ENCODE measurements at places on chromosomes 3 and 15.

- DNase-seq: no peak
Observed at GRCh38 chr3:181782306-181782954, 70.7 kb downstream of the SOX2 start.

DNA sequence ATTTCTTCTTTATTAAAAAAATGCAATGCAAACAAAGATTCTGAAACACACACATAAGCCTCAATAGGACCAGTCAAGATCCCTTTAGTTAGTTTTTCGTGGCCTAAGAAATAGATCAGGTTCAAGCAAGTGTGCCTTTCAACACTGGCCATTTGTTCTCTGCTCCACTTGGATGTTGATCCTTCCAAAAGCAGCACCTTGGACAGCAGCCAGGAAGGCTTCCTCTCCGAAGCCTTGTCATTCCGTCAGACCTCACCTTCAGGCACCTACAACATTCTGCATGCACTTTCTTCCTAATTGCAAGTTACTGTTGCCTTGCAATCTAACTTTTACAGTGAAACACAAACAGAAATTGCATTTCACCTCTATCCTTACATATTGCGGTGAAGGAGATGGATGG, 155.9 kb upstream of the FEZF2 start:
- DNase-seq: no peak

- DNase-seq: no peak
Observed at GRCh38 chr15:36313021-36313420, 266.4 kb upstream of the CDIN1 start.

DNA sequence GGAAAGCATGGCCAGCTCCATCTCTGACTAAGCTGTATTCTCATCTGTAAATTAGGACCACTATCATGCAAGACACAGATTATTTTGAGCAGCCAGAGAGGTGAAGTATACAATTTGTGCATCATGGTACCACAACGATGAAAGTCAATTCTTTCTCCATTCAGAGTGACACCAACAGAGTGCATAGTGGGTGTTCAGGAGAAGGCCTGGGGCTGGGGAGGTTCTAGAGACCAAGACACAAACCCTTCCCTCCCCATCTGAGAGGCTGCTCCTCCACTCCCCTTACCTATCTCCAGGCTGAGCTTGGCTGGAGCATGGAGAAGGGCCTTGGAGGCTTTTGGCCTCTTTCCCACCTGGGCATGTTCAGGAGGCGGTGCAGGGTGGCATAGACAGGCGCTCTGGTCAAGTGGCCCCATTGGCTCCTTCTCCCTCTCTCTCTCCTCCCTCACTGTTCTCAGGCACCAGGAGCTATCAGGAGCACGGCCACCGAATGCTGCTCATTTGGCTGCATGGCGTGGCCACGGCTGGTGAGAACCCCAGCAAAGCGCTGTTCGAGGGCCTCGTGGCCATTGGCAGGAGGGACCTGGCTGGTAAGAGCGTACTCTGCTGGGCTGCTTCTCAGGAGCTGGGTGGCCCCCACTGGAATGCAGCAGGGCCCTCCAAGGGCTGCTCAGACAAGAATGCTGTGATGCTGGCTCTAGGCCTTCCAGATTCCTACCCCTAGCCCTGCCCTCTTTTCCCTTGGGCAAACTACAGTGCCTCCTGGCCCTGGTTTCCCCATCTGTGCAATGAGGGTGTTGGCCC, 37.9 kb downstream of the ANKDD1A start:
- DNase-seq: no peak

GRCh38 chr3:66722675-66723074, 221.9 kb upstream of the LRIG1 start:
- DNase-seq: no peak

- no peak for DNase-seq
Observed at GRCh38 chr15:63411866-63412265, 30.2 kb upstream of the CA12 start.

- DNase-seq: no peak
Observed at GRCh38 chr3:182895513-182896112, 84.7 kb downstream of the DCUN1D1 start.

DNA sequence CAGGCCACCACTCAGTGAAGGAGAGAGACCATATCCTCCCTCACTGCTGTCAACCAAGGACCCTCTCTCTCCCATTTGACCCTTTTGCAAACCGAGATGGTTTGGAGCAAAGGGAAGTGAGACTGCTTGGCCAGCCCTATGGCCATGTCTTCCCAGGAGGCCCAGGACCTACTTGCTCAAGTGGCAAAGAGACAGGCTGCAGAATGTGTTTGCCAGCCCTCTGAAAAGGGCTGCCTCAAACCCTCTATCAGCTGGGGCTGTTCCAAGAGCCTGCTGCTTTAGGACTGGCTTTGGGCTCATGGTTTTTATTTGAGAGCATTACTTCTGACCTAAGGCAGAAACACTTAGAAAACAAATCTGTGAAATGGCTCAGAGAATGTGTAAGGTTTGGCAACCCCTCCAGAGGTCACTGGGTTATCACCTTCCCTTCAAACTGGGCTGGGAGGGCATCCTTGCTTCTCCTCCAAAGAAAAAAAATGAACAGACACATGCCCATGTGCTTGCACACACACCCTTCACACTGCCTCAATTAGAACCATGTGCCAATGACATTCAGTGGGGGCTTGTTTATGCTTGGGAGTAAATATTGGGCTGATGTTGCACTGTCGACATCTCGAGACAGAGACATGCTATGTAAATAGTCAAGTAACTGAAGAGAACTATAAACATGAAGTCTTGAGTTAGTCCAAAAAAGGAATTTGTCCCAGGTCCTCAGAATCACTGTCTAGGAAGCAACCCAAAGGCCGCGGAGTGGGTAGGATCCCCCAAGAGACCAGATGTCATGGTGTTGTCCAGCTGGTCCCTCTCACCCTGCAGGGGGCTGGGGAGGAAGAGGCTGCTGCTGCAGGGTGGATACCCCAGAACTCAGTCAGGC, 49.8 kb upstream of the CTDSPL start:
- no peak for DNase-seq

- DNase-seq: no peak
Observed at GRCh38 chr15:51460796-51461195, 119.3 kb downstream of the GLDN start.

DNA sequence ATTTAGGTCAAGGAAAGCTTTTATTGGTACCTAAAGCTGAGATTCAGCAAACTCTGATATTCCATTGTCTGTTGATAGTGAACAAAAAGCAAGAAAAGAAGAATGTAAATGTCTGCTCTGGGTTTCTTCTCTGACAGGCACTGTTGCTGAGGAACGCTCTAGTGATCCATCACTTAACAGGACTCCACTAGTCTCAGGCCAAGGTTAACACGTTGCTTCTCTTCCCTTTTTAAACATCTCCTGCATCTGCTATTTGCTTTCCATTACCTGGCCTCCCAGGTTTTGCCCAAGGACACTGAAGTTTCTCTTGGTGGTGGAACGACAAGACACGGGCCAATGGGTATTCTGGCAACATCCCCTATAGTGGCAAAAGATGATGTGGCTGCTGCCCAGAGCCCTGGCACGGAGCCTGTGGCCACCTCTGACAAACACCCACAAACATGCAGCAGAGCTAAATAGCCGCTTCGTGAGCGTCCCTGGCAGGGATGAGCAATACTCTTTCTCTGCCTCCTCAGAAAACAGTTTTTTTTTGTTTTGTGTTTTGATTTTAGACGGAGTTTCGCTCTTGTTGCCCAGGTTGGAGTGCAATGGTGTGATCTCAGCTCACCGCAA, 97.8 kb upstream of the AKAP13 start:
- no peak for DNase-seq

DNA sequence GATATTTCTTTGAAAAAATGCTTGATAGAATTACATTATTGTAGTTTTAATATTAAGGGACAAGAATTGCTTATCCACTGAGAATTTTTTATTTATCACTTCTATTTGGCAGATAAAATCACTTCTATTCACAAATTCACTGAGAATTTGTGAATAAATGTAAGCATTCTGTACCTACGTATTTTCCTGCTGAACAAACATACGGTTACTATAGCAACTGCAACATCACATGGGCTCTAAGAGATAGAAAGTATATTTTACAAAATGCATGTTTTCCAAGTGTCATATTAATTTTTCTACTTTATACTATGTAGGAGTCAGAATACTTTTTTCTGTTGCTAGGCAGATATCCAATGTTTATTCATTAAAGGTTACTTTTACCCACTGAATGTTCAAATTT, 166.2 kb downstream of the ZIC1 start:
- DNase-seq: no peak

DNA sequence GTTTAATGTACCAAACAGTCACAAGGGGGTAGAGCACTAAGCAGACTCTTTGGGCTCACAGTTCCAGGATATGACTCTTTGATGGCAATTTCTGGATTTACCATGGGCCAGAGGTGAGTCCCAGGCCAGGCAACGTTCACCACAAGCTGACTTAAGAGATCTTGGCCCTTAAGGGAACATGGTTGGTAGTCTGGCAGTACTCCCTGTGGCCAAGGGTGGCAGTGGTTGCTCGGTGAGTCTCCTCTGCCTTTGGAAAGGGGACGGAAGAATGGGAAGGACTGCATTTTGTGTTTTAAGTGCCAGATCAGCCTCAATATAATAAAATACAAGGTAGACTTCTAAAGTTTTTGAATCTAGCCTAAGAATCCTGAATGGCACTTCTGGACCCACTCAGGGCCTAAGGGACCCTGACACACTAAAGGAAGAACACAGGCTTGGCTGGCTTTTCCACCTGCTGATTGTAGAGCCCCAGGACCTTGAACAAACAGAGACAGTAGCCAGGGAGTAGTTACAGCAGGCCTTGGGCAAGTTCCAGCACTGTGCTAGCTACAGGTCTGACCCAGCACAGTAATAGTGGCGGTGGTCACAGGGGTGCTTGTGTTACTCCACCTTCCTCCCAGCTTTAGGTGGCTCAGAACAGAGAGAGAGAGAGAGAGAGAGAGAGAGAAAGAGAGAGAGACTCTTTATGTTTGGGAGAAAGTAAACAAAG, 730.7 kb upstream of the ALCAM start:
- DNase-seq: no peak

- no peak for DNase-seq
Observed at GRCh38 chr3:136802481-136802996, 16.4 kb upstream of the SLC35G2 start.

DNA sequence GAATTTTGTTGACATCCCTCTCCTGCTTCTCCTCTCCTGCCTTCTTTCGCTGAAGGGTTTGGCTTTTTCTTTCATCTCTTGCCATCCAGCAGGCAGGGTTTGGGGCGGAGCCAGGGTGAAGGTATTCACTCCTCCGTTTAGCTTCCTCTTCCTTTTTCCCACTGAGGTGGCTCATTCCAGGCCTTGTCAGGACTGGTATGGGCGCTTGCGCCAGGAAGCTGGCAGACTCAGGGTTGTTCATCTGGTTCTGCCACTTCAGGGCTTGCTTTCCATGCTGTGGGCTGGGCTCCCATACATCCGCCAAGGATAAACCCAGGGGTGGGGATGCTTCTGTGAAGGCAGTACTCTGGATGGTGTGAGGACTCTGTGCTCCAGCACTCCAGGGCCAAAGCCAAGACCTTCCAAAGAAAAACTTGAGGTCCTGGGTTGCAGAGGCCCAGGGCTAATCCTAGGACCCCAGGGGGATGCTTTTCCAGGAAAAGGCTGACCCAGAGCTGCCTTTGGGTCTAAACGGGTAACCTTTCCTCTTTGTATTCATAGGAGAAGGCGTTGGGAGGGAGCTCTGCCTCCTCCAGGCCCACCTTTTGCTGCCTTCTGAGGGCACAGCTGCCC, 7.7 kb upstream of the AMOTL2 start:
- DNase-seq: no peak

GRCh38 chr15:88118741-88119140, 137.8 kb downstream of the NTRK3 start:
- no peak for DNase-seq

DNA sequence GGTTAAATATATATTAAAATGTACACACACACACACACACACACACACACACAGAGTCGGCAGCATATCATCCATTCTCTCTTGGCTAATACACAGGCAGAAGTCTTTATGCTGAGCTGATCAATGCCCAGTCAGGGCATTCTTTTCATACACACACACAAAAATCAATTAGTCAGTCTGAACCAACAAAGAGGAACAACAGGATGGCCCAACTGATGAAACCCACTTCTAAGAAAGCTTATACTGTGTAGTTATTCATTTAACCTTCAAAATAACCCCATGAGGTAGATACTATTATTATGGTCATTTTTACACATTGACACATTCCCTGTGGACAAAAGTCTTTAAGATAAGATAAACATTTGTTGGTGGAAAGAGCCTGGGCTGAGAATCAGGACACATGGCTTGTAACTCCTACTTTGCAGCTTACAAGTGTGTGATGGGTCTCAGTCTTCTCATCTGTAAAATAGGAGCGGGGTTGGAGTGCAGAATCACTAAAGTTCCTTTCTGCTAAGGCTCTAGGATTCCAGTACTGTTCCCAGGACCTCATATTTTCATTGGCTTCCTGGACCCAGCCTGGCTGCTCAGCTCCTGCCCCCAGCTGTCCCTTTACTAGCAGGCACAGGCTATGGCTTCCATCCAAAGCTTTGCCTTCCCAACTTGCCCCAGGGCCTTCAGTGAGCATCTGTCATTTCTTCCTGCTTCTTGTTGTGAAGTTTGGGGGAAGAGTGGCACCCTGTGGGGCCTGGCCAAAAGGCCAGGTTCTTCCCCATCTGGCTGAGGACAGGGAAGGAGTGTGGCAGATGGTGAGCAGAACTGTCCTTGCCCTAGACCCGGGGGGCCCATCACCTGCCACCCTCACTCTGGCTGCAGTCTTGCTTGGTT, 27.2 kb upstream of the GLCE start:
- no peak for DNase-seq

Data from CD8-positive, alpha-beta T cell (primary cell).